ENCODE measurements at places on chromosomes 2 and 18. TPM values are rescaled to one million over a fixed set of nuclear protein-coding genes. Genes with fewer than 3 reads are reported as not detected.
A peak's percentile ranks its signal among the peaks of the same experiment; 100 is the strongest.

DNA sequence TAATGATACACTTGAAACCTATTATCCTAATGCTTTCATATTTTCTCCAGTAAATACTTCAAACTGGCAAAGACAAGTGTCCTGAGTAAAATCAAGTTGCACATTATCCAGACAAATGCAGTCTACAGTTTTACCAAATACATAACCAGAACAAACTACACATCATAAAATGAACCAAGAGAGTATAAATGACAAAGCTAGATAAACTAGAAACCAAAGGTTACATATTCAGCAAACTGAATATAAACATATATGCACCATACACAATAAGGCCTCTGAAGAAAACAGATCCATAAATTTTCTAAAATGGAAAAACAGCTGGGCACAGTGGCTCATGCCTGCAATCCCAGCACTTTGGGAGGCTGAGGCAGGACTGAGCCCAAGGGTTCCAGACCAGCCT, 47.0 kb downstream of the HYCC2 start:
- no peaks in the 10 kb centered on the region for H3K4me1 ChIP-seq
- no peak overlapping the region for H3K4me3 ChIP-seq
- DNase-seq, result no peak
- H3K36me3 ChIP-seq, result peaks cover 3% of the 10 kb centered on the region
- no peak overlapping the region for H3K27ac ChIP-seq

- no peak for DNase-seq
- H3K27ac ChIP-seq, result no peak overlapping the region
- H3K36me3 ChIP-seq, result no peaks in the 10 kb centered on the region
- H3K27me3 ChIP-seq, result peaks cover 7% of the 10 kb centered on the region
- H3K4me3 ChIP-seq, result no peak overlapping the region
These were observed 16.3 kb upstream of the KCNG2 start for GRCh38 chr18:79781331-79781941.

GRCh38 chr2:119710281-119710680, 31.3 kb downstream of the TMEM177 start:
- H3K27ac ChIP-seq, result no peak overlapping the region
- no peaks in the 10 kb centered on the region for H3K27me3 ChIP-seq
- H3K4me1 ChIP-seq, result no peaks in the 10 kb centered on the region

Gene DSG1
- total RNA-seq, result 0.05 TPM

DNA sequence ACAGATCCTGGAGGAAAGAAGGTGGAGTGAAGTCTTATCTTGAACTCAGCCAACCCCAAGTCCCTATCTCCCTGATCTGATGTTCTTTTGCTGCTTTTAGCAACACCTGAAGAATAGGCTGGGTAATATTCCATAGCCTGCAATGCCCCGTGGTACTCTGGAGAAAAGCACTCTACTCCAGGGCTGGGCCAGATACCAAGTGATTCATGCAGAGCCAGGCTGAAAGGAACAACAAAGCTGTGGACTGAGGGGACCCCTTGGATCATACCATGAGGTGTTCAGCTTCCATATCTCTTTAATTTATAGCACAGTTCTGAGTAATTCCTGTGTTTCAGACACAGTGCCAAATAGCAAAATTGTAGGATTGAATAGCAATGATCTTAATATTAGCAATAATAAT, 130.6 kb downstream of the NXPH2 start:
- DNase-seq, result peak; percentile 10
- H3K27ac ChIP-seq, result no peak overlapping the region
- no peaks in the 10 kb centered on the region for H3K27me3 ChIP-seq
- no peaks in the 10 kb centered on the region for H3K4me1 ChIP-seq

- H3K27ac ChIP-seq, result no peak overlapping the region
- peak; percentile 7 for DNase-seq
- no peak overlapping the region for H3K4me3 ChIP-seq
These were observed 31.7 kb upstream of the KCTD1 start for GRCh38 chr18:26579941-26580618.

DNA sequence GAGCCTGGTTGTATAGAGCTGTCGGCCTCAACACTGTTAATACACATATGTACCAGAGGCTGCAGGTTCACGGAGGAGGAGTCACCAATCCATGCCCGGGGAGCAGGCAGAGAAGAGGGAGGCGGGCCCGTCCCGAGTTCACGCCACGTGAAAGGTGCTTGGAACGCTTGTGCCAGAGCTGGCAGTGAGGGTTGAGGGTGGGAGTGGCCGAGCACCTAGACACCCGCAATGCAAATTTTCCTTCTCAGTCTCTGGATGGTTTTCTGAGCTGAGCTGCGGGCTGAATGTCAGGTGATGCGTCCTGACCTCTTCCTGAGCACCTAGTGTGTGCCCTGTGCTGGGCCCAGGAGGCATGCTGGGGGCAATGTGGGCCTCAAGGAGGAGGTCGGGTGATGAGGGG, 52.2 kb downstream of the ODC1 start:
- H3K27ac ChIP-seq, result no peak overlapping the region
- H3K36me3 ChIP-seq, result no peaks in the 10 kb centered on the region
- DNase-seq, result no peak
- H3K4me3 ChIP-seq, result no peak overlapping the region

DNA sequence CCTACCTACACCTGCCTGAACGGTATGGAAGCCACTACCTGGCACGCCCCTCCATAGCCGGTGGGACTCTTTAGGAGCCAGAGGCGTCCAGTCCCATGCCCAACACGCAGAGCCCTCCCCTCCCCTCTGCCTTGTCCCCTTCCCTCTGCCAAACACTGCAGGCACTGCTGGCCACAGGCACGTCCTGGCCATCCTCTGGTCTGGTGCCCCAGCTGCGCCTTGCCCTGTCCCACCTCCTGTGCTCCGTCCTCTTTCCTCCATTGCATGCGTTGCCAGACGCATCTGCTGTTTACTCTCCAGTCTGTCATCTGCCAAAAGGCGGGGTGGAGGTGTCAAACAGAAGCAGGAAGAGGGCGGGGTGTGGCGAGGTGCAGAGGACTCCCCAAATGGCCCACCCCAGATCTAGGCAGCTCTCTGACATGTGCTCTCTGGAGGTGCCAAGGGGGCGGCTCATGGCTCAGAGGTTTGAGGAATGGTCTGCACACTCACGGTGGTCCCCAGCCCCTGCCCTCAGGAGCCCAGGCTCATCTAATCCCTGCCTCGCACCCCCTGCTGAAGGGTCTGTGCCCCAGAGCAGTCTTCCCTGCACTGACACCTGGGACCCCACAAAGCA, 45.1 kb downstream of the HS6ST1 start:
- H3K4me1 ChIP-seq, result no peaks in the 10 kb centered on the region
- H3K27ac ChIP-seq, result no peak overlapping the region
- no peaks in the 10 kb centered on the region for H3K36me3 ChIP-seq
- no peaks in the 10 kb centered on the region for H3K27me3 ChIP-seq
- H3K4me3 ChIP-seq, result no peak overlapping the region

DNA sequence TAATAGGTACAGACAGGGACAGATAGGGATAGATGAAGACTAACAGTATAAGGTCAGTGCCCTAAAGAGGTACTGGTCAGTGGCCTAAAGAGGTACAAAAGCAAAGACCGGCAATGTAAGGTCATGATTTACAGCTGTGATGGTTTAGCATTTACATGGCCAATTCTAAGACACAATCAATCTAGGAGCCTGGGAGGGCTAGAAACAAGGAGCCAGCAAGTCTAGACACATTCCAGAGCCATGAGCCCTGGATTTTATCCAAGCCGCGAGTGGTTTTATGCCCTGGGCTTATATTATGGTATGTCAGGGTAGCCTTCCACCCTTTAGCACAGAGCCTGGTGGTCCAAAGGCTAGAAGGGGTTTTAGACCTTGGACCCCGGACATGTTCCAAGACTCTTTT, 124.2 kb downstream of the CBLN2 start:
- H3K27me3 ChIP-seq, result no peaks in the 10 kb centered on the region
- H3K4me1 ChIP-seq, result no peaks in the 10 kb centered on the region
- H3K36me3 ChIP-seq, result no peaks in the 10 kb centered on the region
- H3K4me3 ChIP-seq, result no peak overlapping the region
- H3K27ac ChIP-seq, result no peak overlapping the region
- peak; percentile 49 for DNase-seq

GRCh38 chr2:192696857-192697256, 502.1 kb upstream of the TMEFF2 start:
- no peaks in the 10 kb centered on the region for H3K27me3 ChIP-seq
- H3K4me3 ChIP-seq, result no peak overlapping the region
- H3K27ac ChIP-seq, result no peak overlapping the region
- DNase-seq, result no peak

Gene SLC4A3
- 11.2 TPM for total RNA-seq

Gene C2orf92
- total RNA-seq, result 8.5 TPM

DNA sequence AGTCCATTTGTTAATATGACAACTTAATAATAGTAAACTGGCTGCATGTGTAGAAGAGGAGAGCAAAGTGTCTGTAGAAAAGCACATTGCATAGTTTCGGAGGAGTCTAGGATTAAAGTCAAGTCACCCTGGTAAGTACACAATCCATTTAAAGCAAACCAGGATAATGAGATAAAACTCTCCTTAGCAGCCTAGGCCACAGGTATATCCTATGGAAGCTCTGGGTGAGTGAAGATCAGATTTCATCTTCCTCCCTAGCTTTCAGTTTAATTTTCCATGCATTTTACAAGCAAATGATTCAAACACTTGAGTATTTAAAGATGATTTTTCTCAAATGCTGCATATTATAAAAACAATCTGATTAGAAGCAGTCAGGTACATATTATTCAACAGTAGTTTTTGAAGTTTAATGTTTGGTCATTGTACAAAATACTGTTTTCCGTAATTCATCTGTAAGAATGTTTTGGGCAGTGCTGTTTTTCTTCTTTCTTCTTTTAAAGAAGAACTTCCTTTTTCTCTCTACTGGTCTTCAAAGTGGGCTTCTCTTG, 10.2 kb downstream of the CERS6 start:
- no peaks in the 10 kb centered on the region for H3K4me1 ChIP-seq
- no peaks in the 10 kb centered on the region for H3K27me3 ChIP-seq
- H3K36me3 ChIP-seq, result no peaks in the 10 kb centered on the region
- H3K4me3 ChIP-seq, result no peak overlapping the region
- DNase-seq, result no peak
- no peak overlapping the region for H3K27ac ChIP-seq

DNA sequence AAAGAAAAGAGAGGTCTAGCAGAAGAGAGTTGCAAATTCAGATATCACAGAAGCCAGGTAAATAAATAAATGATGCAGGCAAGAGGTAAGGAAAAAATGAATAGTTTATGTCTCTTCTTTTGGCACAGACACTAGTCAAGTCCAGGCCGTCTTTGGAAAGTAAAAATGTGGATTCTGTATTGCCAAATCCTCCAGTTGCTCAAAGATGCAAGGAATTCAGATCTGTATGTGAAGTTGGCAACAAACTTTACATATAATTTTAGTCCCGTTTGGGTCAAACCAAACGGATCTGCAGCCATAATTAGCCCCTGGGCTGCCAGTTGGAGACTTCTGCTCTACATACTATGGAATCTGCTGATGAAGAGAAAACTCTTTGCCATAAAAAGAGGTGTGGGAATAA, 200.5 kb upstream of the RND3 start:
- no peak overlapping the region for H3K27ac ChIP-seq
- no peaks in the 10 kb centered on the region for H3K4me1 ChIP-seq
- H3K36me3 ChIP-seq, result no peaks in the 10 kb centered on the region
- no peak overlapping the region for H3K4me3 ChIP-seq

- no peak for DNase-seq
- H3K4me1 ChIP-seq, result no peaks in the 10 kb centered on the region
- H3K27me3 ChIP-seq, result no peaks in the 10 kb centered on the region
- no peak overlapping the region for H3K4me3 ChIP-seq
- H3K36me3 ChIP-seq, result no peaks in the 10 kb centered on the region
These were observed 190.1 kb upstream of the SLC35G4 start for GRCh38 chr18:11419338-11419737.

DNA sequence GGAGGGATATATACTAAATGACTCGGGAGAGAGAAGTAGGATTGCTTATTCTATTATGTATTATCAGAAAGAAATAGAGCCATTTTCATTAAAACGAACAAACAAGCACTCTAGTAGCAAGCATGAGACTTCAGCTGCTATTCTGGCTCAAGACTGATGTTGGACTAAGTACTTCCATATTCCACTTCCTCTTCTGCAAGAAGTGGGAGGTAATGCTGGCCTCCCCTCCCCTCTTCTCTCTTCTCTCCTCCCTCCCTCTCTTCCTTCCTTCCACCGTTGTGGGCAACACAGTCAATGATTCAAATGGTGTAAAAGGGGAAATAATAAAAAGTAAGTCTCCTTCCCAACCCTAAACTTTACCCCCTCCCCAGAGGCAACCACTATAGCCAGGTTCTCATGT, 62.6 kb downstream of the EMX1 start:
- H3K36me3 ChIP-seq, result no peaks in the 10 kb centered on the region
- H3K4me3 ChIP-seq, result no peak overlapping the region
- no peak for DNase-seq
- no peaks in the 10 kb centered on the region for H3K27me3 ChIP-seq

GRCh38 chr18:13259701-13260100, 41.1 kb downstream of the LDLRAD4 start:
- H3K36me3 ChIP-seq, result no peaks in the 10 kb centered on the region
- H3K4me1 ChIP-seq, result peaks cover 5% of the 10 kb centered on the region
- H3K4me3 ChIP-seq, result no peak overlapping the region
- H3K27me3 ChIP-seq, result no peaks in the 10 kb centered on the region

Gene CFAP210
- not detected for total RNA-seq

Gene HOXD12
- total RNA-seq, result not detected

- H3K4me3 ChIP-seq, result no peak overlapping the region
- H3K27me3 ChIP-seq, result no peaks in the 10 kb centered on the region
- H3K36me3 ChIP-seq, result no peaks in the 10 kb centered on the region
These were observed 163.4 kb downstream of the TMEM163 start for GRCh38 chr2:134555411-134555810.

- peaks cover 6% of the 10 kb centered on the region for H3K4me1 ChIP-seq
- no peaks in the 10 kb centered on the region for H3K27me3 ChIP-seq
- no peak overlapping the region for H3K4me3 ChIP-seq
- H3K27ac ChIP-seq, result no peak overlapping the region
These were observed 82.2 kb downstream of the RAB31 start for GRCh38 chr18:9790261-9790660.

DNA sequence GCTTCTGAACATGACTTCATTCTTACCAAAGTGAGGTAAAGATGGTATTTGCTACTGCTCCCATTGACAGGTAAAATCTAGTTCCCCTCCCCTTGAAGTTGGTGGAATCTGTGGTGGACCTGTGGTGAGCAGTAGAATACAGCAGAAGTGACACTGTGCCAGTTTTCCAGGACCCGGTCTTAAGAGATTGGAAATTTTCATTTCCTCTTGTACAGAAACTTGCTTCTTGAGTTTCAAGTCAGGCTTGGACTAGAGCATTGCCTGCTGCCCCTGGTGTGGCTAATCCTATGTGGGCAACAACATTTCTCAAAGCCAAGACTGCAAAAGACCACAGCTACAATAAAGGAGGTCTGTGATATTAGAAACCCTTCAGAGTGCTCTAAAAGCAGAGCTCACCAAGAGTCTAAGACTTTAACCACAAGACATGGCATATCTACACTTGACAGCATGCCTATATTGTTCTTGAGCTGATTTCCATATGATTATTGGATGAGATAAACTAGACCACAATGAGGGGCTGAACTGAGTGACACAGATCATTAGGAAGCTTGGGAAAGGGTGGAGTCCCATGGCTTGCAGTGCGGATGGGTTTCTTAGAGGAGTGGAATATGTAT, 458.1 kb downstream of the BCL11A start:
- H3K4me3 ChIP-seq, result no peak overlapping the region
- no peaks in the 10 kb centered on the region for H3K4me1 ChIP-seq
- no peaks in the 10 kb centered on the region for H3K36me3 ChIP-seq
- no peaks in the 10 kb centered on the region for H3K27me3 ChIP-seq
- no peak overlapping the region for H3K27ac ChIP-seq

GRCh38 chr18:66931010-66931409, 327.1 kb upstream of the CDH19 start:
- no peaks in the 10 kb centered on the region for H3K36me3 ChIP-seq
- H3K27me3 ChIP-seq, result no peaks in the 10 kb centered on the region
- H3K27ac ChIP-seq, result no peak overlapping the region
